Stimulated activated CD8-positive, alpha-beta memory T cell treated with anti-CD3 and anti-CD28 coated beads, Interleukin-7, amount 100 ng/mL, for 4 hours (primary cell): ENCODE measurements at places on chromosomes 1 and 21.

DNA sequence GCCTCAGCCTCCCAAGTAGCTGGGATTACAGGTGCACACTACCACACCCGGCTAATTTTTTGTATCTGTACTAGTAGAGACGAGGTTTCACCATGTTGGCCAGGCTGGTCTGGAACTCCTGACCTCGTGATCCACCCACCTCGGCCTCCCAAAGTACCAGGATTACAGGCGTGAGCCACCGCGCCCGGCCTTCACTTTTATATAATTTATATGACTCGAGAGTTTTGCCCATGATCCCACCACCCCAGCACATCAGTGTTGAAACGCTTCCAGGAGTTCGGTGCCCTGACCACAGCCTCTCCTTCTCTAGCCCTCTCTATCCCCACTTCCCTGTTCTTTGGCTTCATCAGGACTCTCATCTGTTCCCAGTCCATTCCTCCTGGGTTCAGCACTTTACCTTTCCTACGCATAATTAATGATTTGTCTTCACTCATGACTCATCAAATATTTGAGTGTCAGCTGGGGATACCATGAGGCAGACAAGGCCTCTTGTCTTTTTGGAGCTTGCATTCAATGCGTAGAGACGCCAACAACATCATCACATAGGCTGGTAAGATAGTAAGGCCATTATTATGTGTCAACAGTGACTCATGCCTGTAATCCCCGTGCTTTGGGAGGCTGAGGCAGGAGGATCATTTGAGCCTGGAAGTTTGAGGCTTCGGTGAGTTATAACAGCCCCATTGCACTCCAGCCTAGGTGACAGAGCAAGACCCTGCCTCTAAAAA is 1.4 kb downstream of the PMF1 start:
- no peak for DNase-seq

- no peak for DNase-seq
These were observed 95.8 kb upstream of the HOOK1 start for GRCh38 chr1:59718989-59719360.

GRCh38 chr21:31158789-31159581 is 120.7 kb upstream of the KRTAP19-8 start:
- no peak for DNase-seq

GRCh38 chr1:198873696-198874230 is 234.9 kb downstream of the PTPRC start:
- DNase-seq = no peak

DNA sequence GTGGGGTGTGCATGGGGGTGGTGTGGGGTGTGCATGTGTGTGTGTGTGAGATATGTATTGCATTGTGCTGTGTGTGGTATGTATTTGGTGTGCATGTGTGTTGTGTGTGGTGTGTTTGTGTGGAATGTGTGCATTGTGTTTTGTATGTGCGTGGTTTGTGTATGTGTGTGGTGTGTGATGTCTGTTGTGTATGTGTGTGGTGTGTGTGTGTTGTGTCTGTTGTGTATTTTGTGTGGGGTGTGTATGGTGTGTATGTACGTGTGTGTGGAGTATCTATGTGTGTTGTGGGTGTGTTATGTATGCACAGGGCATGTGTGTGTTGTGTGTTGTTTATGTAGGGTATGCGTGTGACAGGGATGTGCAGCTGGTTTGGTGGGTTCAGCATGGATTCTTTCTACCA is 67.8 kb upstream of the COG2 start:
- no peak for DNase-seq
